Effector memory CD4-positive, alpha-beta T cell (primary cell): ENCODE measurements at places on chromosomes 16 and 17.

DNA sequence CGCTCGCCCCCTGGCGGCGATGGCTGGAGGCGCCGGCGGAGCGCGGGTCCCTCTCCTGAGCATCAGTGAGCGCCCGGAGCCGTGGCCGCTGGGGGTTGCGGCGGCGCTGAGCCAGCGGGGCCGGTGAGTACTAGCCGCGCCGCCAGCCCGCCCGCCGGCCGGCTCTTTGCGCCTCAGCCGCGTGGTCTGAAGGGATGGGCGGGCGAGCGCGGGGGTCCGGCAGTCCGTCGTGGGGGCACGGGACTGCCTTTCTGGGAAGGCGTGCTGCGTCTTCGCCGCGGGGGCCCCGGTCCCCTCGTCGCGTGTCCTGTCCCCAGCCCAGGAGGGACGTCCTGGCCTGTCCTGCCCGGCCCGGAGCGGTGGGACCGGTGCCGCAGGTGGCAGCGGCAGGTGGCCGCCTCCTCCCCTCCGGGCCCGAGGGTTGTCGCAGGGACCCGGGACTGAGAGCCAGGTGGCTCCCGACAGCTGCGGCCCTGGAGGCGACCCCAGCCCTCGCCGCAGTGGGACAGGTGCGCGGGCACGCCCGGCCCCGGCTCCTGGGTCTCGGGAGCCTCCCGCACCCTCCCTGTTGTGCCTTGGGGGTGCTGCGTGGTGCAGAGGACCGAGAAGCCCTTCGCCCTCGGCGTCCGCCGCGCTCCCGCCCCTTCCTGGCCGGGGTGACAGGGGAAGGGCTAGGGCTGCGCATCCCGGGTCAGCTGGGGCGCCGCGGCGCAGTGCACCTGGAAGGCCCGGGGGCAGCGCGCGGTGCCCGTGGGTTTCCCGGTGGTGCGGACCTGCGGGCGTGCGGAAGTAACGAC, at the start of gene SPECC1:
TSS of gene SPECC1 (plus strand) at position 58 of the 797 bp plus-strand sequence. CDS start 87,293 bp downstream, outside the sequence.
- H3K27ac ChIP-seq: no peak within 1 kb of the TSS
- no peaks in the 10 kb centered on the region for H3K36me3 ChIP-seq
- H3K4me3 ChIP-seq: peak within 1 kb of the TSS; percentile 78
- H3K27me3 ChIP-seq: peaks cover 3% of the 10 kb centered on the region
- peak; percentile 72 for DNase-seq

- no peak for DNase-seq
- peaks cover 91% of the 10 kb centered on the region for H3K36me3 ChIP-seq
- no peaks in the 10 kb centered on the region for H3K4me1 ChIP-seq
These were observed 38.5 kb upstream of the SLC5A11 start for GRCh38 chr16:24807301-24807700.

- no peak overlapping the region for H3K4me3 ChIP-seq
- no peaks in the 10 kb centered on the region for H3K27me3 ChIP-seq
- no peaks in the 10 kb centered on the region for H3K36me3 ChIP-seq
- no peak for DNase-seq
- peaks cover 35% of the 10 kb centered on the region for H3K4me1 ChIP-seq
These were observed 67.0 kb downstream of the KLHDC4 start for GRCh38 chr16:87698676-87699199.

GRCh38 chr17:77410470-77410869, 269.7 kb downstream of the SEC14L1 start:
- H3K27me3 ChIP-seq: no peaks in the 10 kb centered on the region
- DNase-seq: no peak
- H3K4me3 ChIP-seq: no peak overlapping the region
- H3K36me3 ChIP-seq: peaks cover 2% of the 10 kb centered on the region

GRCh38 chr16:24396350-24397271, 140.5 kb downstream of the CACNG3 start:
- no peaks in the 10 kb centered on the region for H3K27me3 ChIP-seq
- H3K36me3 ChIP-seq: no peaks in the 10 kb centered on the region
- no peak overlapping the region for H3K27ac ChIP-seq
- H3K4me1 ChIP-seq: no peaks in the 10 kb centered on the region
- DNase-seq: no peak

GRCh38 chr16:72162105-72162692, 9.8 kb downstream of the PMFBP1 start:
- no peak overlapping the region for H3K27ac ChIP-seq
- H3K4me1 ChIP-seq: no peaks in the 10 kb centered on the region
- H3K4me3 ChIP-seq: no peak overlapping the region

GRCh38 chr17:57086069-57086930, 1.3 kb downstream of the AKAP1 start:
- peaks cover 9% of the 10 kb centered on the region for H3K4me1 ChIP-seq

- DNase-seq: no peak
- no peak overlapping the region for H3K4me3 ChIP-seq
- H3K27me3 ChIP-seq: no peaks in the 10 kb centered on the region
- peaks cover 13% of the 10 kb centered on the region for H3K36me3 ChIP-seq
- peaks cover 84% of the 10 kb centered on the region for H3K4me1 ChIP-seq
These were observed 7.5 kb downstream of the COTL1 start for GRCh38 chr16:84610376-84610775.

- H3K4me3 ChIP-seq: no peak overlapping the region
- no peaks in the 10 kb centered on the region for H3K36me3 ChIP-seq
- no peak overlapping the region for H3K27ac ChIP-seq
- no peaks in the 10 kb centered on the region for H3K4me1 ChIP-seq
- no peaks in the 10 kb centered on the region for H3K27me3 ChIP-seq
- no peak for DNase-seq
These were observed 6.5 kb upstream of the LLGL1 start for GRCh38 chr17:18218756-18219415.

DNA sequence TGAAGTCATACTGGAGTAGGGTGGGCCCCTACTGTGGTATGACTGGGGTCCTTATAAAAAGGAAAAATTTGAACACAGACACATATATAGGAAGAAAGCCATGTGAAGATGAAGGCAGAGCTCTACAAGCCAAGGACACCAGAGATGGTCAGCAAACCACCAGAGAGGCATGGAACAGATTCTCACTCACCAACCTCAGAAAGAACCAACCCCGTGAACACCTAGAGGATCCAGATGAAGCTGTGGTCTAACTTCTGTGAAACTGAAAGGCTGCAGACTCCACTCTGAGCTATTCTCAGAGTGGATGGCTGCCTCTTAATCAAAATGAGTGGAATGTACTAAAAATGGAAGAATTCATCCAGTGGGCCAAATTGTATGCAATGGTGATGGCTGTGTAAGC, 149.6 kb downstream of the ABCA8 start:
- DNase-seq: no peak
- no peaks in the 10 kb centered on the region for H3K4me1 ChIP-seq
- H3K27me3 ChIP-seq: no peaks in the 10 kb centered on the region
- no peaks in the 10 kb centered on the region for H3K36me3 ChIP-seq

GRCh38 chr17:81196505-81197408, 26.0 kb downstream of the CEP131 start:
- H3K4me3 ChIP-seq: no peak overlapping the region
- no peak for DNase-seq
- H3K27me3 ChIP-seq: no peaks in the 10 kb centered on the region
- H3K27ac ChIP-seq: no peak overlapping the region
- no peaks in the 10 kb centered on the region for H3K36me3 ChIP-seq
- no peaks in the 10 kb centered on the region for H3K4me1 ChIP-seq

GRCh38 chr16:31819386-31819785, 54.2 kb upstream of the ZNF267 start:
- H3K27ac ChIP-seq: no peak overlapping the region
- H3K27me3 ChIP-seq: no peaks in the 10 kb centered on the region
- H3K4me1 ChIP-seq: no peaks in the 10 kb centered on the region
- H3K36me3 ChIP-seq: no peaks in the 10 kb centered on the region
- DNase-seq: no peak

GRCh38 chr17:5861854-5862253, 208.3 kb upstream of the WSCD1 start:
- H3K4me3 ChIP-seq: no peak overlapping the region
- no peaks in the 10 kb centered on the region for H3K27me3 ChIP-seq
- no peaks in the 10 kb centered on the region for H3K4me1 ChIP-seq
- no peak overlapping the region for H3K27ac ChIP-seq
- no peaks in the 10 kb centered on the region for H3K36me3 ChIP-seq
- no peak for DNase-seq

- H3K4me1 ChIP-seq: peaks cover 2% of the 10 kb centered on the region
- no peak overlapping the region for H3K27ac ChIP-seq
- DNase-seq: no peak
- no peaks in the 10 kb centered on the region for H3K36me3 ChIP-seq
These were observed 3.4 kb upstream of the THUMPD1 start for GRCh38 chr16:20744922-20745440.

DNA sequence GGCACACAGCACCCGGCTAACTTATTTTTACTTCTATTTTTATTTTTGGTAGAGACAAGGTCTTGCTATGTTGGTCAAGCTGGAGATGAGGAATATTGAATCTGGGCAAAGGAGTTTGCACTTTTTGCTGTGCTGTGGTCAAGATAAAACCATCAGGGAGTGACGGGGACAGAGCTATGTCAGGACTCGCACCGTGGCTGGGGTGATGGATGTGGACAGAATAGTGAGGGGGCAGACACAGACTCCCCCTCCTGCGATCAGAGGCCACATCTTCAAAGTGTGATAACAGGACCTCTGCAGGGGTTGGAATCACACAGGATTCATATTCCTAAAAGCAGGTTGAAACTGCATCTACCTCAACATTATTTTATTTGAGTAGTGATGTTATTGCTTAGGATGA, 25.6 kb downstream of the IL21R start:
- H3K4me3 ChIP-seq: no peak overlapping the region
- H3K36me3 ChIP-seq: peaks cover 21% of the 10 kb centered on the region
- H3K4me1 ChIP-seq: no peaks in the 10 kb centered on the region
- DNase-seq: no peak
- H3K27me3 ChIP-seq: no peaks in the 10 kb centered on the region

DNA sequence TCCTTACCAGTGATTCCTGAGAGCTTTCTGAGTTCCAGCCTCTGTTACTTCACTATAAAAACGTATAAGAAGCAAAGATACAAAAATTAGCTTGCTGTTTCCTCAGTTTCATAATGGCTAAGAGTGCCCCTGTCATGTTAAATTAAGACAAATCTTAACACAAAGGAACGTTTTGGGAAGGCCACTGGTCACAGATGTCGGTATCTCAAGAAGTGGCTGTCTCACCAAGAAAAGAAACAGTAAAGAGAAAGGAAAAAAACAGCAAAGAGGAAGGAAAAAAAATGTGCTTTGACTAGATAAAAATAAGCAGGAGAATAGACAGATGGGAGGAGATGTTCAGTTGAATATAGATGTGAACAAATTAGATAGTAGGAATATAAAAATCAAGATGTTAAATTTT, 94.8 kb upstream of the AKTIP start:
- H3K27ac ChIP-seq: no peak overlapping the region
- H3K27me3 ChIP-seq: no peaks in the 10 kb centered on the region
- DNase-seq: no peak

GRCh38 chr16:85998868-85999729, 100.1 kb downstream of the IRF8 start:
- no peak overlapping the region for H3K27ac ChIP-seq
- peaks cover 4% of the 10 kb centered on the region for H3K4me1 ChIP-seq
- no peak overlapping the region for H3K4me3 ChIP-seq
- no peak for DNase-seq

- H3K4me3 ChIP-seq: no peak overlapping the region
- no peak for DNase-seq
- H3K36me3 ChIP-seq: no peaks in the 10 kb centered on the region
These were observed 8.0 kb downstream of the SBK1 start for GRCh38 chr16:28300327-28300726.

DNA sequence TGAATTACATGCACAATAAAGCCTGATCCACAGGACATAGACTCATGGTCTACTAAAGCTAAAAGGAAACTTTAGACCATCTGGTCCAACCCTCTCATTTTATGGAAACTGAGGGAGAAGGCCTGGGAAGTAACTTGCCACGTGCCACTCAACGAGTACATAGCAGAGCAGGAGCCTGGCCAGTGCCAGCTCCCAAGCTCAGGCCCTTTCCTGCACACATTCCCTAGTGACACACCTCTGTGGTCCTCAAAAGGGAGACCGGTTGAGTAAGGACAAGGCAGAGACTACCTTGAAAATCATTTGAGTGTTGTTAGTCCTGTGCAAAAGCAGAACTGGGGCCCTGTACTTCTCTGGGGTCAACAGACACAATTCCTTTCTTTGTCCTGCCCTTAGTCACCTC, 2.8 kb downstream of the CCL4L2 start:
- no peaks in the 10 kb centered on the region for H3K4me1 ChIP-seq
- no peaks in the 10 kb centered on the region for H3K36me3 ChIP-seq
- DNase-seq: no peak
- H3K27ac ChIP-seq: no peak overlapping the region
- peaks cover 4% of the 10 kb centered on the region for H3K27me3 ChIP-seq
- no peak overlapping the region for H3K4me3 ChIP-seq

DNA sequence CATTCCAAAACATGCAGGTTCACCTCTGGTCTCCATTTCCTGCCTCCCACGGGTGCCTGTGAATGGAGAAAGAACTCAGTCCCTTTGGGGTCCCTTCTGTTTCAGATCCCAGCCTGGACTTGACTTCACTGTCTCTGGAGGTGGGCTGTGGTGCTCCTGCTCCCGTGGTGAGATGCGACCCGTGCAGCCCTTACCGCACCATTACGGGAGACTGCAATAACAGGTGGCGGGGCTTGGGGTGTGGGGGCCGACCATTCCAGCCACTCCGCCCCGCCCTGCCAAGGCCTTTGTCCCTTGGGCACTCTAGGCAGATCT, 10.5 kb downstream of the LPO start:
- DNase-seq: no peak
- H3K27ac ChIP-seq: no peak overlapping the region
- peak overlapping the region; percentile 79 for H3K4me3 ChIP-seq
- peaks cover 11% of the 10 kb centered on the region for H3K4me1 ChIP-seq
- H3K27me3 ChIP-seq: peaks cover 5% of the 10 kb centered on the region

- H3K27ac ChIP-seq: no peak overlapping the region
- H3K4me1 ChIP-seq: no peaks in the 10 kb centered on the region
- no peaks in the 10 kb centered on the region for H3K36me3 ChIP-seq
These were observed 8.3 kb downstream of the OTOP3 start for GRCh38 chr17:74943808-74944522.

DNA sequence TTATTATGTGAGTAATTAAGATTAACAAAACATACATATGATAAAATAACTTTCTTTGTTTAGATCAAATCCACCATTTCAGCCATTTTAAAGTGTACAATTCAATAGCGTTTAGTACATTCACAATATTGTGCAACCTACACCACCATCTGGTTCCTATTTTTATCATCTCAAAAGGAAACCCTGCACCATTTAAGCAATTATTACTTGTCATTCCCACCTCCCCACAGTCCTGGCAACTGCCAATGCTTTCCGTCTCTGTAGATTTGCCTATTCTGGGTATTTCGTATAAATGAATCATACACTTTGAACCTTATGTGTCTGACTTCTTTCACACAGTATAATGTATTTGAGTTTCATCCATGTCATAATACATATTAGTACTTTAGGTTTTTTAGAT, 162.5 kb upstream of the CNTNAP4 start:
- H3K4me3 ChIP-seq: no peak overlapping the region
- H3K27ac ChIP-seq: no peak overlapping the region
- no peak for DNase-seq
- no peaks in the 10 kb centered on the region for H3K36me3 ChIP-seq

GRCh38 chr17:76253841-76254240, 11.3 kb upstream of the UBALD2 start:
- no peaks in the 10 kb centered on the region for H3K36me3 ChIP-seq
- no peaks in the 10 kb centered on the region for H3K27me3 ChIP-seq
- peak overlapping the region; percentile 13 for H3K27ac ChIP-seq
- H3K4me1 ChIP-seq: peaks cover 37% of the 10 kb centered on the region
- no peak for DNase-seq
